ENCODE measurements at places on chromosomes 3 and 15.
A peak's percentile ranks its signal among the peaks of the same experiment; 100 is the strongest.

DNA sequence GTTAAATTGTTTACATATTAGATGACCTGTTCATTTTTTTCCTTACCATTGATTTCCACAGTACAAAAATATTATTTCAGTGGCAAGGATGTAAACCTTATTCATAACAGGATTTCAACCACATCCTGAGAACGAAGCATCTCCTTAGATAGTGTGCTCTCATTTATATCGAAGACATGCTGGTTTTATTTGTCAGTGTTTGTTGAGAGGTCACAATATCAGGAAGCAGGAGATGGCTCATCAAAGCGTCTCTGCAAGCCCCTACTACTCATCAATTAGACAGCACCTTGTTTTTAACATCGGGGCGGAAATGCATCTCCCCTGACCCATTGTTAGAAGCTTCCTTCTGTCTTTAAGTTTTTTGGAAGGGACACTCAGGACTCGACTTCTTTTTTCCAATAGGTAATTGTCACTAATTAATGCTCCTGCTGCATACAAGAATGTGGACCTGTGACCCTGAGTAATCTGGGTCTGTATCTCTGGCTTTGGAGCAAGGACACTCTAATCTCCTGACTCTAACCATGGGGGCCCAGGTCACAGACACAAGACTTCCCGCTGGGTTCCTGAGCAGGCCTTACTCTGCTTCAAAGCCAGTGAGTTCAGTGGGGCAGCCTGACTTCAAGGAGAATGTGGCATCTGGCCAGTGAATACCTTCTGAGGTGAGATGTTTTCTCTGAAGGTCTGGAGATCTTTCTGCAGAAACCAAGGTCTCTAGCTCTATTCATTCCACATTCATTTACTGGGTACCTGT, 50.3 kb downstream of the MECOM start:
- no peak for DNase-seq

DNA sequence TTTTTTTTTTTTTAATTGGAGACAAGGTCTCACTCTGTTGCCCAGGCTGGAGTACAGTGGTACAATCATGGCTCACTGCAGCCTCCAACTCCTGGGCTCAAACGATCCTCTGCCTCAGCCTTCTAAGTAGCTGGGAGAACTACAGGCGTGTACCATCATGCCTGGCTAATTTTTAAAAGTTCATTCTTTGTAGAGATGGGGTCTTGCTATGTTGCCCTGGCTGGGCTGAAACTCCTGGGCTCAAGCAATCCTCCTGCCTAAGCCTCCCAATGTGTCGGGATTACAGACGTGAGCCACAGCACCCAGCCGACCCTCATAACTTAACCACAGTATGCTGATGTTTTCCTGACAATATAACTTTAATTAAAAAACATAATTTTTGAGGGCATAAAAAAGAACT, 24.3 kb downstream of the IL17RD start:
- DNase-seq: no peak

DNA sequence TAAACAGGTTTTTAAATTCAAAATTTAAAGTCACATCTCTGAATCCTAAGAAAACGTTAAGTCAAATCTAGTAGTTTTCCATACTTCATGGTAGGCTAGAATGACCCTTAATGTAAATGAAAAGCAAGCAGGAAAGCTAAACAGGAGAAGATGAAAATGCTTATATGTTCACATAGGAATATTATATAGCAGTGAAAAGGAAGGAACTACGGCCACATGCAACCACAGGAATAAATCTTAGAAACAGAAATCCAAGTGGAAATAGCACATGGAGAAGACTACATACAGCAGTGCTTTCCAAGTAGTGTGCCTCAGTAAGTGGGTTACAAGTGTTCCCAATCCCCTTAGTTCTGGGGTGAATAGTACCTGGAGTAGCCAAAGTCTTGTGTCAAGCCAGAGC, 296.2 kb downstream of the FHIT start:
- no peak for DNase-seq

- no peak for DNase-seq
These were observed 37.1 kb downstream of the ZIC4 start for GRCh38 chr3:147369231-147369630.

DNA sequence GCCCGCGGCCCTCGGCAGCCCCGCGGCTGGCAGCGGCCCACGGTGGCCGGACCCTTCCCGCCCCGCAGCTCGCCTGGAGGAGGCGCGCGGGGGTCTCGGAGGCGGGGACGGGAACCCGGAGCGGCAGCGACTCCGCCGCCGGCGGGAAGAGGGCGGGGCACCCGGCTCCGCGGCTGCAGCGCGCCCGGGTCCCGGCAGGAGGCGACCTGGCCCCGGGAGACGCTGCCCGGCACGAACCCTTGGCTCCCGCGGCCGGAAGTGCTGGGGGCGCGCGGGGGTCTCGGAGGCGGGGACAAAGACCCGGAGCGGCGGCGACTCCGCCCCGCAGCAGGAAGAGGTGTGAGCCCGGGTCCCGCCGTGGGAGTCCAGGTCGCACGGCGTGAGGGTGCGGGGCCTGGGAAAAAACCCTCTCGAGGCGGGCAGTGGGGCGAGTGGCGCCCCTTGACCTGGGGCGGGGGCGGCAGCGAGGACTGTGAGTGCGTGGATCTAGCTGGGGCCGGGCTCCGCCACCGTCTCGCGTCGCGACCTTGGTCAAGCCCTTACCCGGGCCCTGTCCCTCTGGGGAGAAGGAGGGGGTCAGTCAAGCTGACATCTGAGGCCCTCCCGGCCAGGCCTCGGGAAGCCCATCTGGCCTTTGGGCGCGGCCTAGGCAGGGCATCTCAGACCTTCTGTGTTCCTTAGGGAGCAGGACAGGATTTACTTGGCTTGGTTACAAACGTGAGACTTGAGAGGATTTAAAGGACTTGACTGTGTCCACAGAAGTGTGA, at the start of gene CIB2:
TSS of gene CIB2 (minus strand) at position 151 of the 767 bp plus-strand sequence. CDS start 230 bp downstream, outside the sequence.
- peak; percentile 70 for DNase-seq

- DNase-seq: no peak
These were observed 62.8 kb upstream of the KY start for GRCh38 chr3:134713671-134714070.

GRCh38 chr3:8320711-8321458, 180.7 kb upstream of the LMCD1 start:
- no peak for DNase-seq

- no peak for DNase-seq
These were observed 15.9 kb upstream of the HRH1 start for GRCh38 chr3:11138371-11138770.

DNA sequence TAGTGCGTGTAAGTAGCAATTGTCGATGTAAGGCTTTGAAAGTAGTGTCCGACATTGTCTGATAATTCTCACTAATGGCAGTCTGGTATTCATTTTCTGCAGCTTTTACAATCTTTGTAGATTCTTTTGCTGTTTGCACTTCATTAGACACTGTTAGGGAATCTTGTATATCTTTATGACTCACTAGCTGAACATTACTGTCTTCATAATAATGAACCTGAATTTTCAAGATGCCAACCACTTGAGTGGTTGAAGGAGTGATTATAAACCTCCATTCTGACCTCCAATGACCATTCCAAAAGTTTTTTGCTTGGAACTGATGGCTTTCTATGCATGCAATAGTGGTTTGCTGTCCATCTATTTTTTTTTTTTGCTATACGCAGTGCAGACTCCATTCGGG, 76.4 kb upstream of the MFGE8 start:
- no peak for DNase-seq

- no peak for DNase-seq
These were observed 5.3 kb upstream of the CRYGS start for GRCh38 chr3:186549497-186549896.

DNA sequence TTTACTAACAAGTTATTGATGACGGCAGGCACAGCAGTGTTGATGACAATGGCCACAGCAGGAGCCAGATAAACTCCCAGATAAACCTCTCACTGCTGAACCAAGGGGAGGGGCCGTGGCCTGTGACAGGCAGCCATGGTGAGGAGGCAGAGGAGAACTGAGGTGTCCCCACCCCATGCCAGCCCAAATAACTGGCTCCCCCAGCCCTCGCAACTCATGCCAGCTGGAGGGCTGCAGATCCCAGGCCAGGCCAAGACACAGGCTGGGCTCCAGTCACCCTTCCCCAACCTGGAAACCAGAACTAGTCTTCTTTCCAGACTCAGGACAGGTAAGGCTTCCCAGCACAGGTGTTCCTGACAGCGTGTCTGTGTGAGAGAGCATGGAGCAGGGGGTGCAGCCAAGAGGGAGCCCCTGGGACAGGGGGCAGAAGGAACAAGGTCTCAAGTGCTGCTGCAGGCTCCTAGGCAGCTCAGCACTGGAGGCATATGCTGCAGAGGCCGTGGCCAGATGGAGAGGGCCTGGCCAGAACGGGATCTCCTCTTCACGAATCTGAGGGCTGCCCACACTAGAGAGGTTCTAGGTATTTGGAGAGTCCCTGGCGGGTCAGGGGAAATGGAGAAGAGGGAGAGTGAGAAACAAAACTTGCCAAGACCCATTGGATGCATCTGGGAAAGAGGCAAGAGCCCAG, 15.9 kb downstream of the PLA2G4F start:
- DNase-seq: no peak

DNA sequence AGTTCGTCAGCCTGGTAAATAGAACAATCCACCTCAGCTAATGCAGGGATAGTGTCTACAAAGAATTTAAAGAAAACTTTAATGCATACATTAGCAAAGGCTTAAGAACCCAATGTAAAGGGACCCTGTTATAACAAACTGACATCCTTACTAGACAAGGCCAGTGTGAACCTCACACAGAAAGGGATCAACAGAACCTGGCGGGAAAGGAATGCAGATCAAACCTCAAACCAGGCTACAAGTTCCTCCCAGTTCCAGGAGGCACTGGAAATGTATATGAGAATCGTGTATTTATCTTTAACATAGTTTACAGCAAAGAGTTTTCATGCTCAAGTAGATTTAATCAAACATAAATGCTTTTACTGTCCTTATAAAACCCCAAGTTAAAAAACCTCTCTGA, 37.6 kb upstream of the ATP11B start:
- no peak for DNase-seq

DNA sequence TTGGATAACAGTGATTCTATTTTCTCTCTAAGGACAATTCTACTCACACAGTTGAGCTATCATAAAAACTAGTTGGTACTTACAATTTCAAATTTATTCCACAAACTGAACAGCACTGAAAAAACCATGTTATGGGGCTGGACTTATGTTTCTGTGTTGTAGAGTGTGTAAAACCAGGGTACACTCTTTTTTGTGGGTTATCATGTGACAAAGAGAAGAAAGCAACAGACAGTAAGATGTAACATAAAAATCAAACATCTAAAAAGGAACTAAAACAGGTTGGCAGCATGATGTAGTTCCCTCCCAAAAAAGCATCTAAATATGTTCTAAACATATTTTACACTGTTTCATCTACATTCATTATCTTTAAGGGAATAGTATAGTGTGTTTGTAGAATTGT, 757.9 kb downstream of the ROBO1 start:
- DNase-seq: no peak

DNA sequence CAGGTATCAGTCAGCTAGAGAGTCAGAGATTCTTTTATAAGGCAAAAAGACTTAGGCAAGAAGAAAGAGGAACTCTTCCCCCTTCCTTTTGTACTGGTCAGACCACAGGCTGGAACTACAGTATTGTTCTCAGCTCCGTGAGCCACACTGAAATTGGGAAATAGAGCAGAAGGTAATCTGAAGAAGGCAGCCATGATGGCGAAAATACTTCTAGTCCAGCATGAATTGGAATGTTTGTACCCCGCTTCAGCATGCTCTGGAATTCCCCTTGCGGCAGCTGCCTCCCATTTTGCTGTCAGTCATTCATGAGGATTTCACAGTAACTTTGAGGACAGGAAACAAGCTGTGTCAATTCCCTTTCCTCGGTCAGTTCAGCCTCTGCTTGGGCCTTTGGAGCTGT, 96.2 kb downstream of the CORO2B start:
- no peak for DNase-seq

DNA sequence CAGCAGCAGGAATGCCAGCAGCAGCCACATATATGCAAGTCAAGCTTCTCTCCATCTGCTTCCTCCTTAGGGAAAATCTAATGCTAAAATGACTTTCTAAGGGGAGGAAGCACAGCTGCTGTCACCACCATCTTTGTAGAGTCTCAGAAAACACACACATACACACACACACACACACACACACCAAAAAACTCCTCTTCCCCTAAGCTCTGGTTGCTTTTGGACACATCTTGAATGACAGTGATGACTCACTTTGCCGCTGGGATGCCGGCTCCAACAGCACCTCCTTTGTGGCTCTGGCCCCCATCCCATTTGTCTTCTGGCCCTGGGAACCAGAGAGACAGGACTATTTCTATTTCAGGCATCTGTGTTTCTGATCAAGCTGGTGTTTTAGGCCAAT, 124.8 kb upstream of the GOLIM4 start:
- no peak for DNase-seq

DNA sequence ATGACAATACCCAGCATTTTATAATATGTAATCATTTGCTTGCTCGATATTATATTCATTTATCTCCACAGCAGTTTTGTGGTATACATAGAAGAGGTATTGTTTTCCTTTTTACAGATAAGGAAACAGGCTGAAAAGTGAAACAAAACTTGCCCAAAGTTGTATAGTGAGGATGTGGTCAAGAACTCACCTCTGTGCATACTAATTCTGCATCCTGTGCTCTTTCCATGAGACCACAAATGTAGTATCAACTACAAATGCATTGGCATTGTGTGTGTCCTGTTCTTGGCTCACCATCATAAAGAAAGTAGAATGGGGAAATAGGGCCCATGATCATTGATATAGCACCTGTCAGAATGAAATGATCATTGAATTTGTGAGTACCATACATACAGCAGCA, 167.3 kb downstream of the NECTIN3 start:
- no peak for DNase-seq

GRCh38 chr3:6251612-6252400, 609.1 kb upstream of the GRM7 start:
- DNase-seq: no peak

DNA sequence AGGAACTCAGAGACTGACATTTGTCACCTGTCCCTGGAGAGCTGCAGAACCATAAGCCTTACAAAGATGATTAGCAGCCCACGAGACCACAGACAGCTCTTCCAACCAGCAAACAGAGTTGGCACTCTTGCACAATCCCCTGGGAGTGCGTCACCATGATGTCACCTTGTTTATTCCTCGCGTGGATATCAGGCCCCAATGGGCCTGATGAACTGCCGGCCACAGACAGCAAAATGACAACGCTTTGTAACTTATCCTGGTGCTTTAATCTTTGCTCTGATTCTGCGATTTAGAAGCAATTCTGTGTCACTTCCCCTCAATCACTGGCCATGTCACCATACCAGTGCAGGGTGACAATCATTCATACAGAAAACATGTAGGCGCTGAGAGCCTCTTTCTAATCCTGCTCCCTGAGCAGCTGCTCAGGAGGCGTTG, 89.2 kb downstream of the TAMM41 start:
- peak; percentile 15 for DNase-seq

DNA sequence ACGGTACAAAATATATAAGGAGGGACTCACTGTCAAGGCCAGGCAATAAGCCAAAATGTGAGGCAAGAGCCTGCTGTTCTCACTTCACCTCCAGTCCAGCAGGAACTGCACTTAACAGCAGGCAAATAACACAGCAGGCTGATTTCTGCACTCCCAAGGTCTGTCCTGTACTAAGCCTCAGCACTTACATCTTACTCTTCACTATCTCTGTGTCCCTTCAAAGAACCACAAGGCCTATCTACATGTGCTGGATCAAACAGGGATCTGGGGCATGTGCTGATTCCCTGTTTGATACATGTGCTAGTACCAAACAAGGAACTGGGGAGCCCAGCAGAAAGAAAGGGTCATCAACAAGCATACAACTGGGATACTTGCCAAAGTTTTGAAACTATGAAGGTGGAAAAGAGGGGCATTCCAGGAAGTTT, 22.2 kb downstream of the UACA start:
- DNase-seq: no peak
